Panc1 (cell line): ENCODE measurements at places on chromosomes 1 and 21.

DNA sequence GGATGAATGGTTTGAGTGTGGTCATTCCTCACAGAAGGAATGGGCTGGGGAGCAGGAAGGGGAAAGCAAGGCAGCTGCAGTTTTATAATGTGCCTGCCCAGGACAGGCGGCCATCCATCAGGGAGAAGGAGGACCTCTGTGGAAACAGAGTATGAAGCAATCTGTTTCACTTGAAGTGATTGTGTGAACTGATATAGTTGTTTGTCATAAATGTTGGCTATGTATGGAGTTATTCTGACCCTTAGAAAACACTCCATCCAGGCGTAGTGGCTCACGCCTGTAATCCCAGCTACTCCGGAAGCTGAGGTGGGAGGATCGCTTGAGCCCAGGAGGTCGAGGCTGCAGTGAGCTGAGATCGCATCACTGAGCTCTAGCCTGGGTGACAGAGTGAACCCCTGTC, 46.5 kb downstream of the NENF start:
- H3K4me3 ChIP-seq = no peak overlapping the region
- H3K4me1 ChIP-seq = 0 out of 2 replicates have a peak, but pooled peaks cover 3% of the 10 kb centered on the region
- no peaks in the 10 kb centered on the region for H3K27me3 ChIP-seq
- H3K27ac ChIP-seq = no peak overlapping the region
- DNase-seq = no peak
- H3K36me3 ChIP-seq = no peaks in the 10 kb centered on the region

- no peaks in the 10 kb centered on the region for H3K27me3 ChIP-seq
- no peak overlapping the region for H3K27ac ChIP-seq
- H3K36me3 ChIP-seq = peaks cover 8% of the 10 kb centered on the region; the same call in 1 of the 2 replicates
- no peak overlapping the region for H3K4me3 ChIP-seq
- DNase-seq = no peak
- no peaks in the 10 kb centered on the region for H3K4me1 ChIP-seq
These were observed 75.9 kb downstream of the PRDM2 start for GRCh38 chr1:13775916-13776315.

DNA sequence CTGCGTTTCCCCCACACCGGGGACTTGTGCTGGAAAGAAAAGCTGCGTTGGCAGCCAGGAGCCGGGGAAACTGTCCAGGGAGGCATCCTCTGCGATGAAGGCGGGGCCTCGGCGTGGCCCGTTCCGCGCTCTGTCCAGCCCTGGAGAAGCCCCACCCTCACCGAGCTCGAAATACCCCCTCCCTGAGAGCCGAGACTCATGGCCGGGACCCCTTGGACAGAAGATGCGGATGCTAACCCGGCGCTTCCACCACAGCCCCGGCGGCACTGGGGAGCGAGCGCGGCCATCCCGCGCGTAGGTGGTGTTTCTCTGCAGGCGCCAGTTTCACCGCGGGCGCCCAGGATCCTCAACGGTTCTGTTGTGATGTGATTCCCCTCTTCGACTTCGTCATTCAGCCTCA, 31.6 kb downstream of the PDE9A start:
- no peak overlapping the region for H3K27ac ChIP-seq
- no peaks in the 10 kb centered on the region for H3K27me3 ChIP-seq
- no peak for DNase-seq
- no peak overlapping the region for H3K4me3 ChIP-seq
- H3K36me3 ChIP-seq = no peaks in the 10 kb centered on the region

GRCh38 chr1:158976219-158976618, 33.5 kb upstream of the IFI16 start:
- DNase-seq = no peak
- no peak overlapping the region for H3K4me3 ChIP-seq
- H3K27ac ChIP-seq = no peak overlapping the region
- no peaks in the 10 kb centered on the region for H3K4me1 ChIP-seq

- DNase-seq = no peak
- H3K36me3 ChIP-seq = no peaks in the 10 kb centered on the region
- no peaks in the 10 kb centered on the region for H3K4me1 ChIP-seq
These were observed 43.2 kb upstream of the ACTL8 start for GRCh38 chr1:17711941-17712340.

- DNase-seq = no peak
- H3K4me3 ChIP-seq = no peak overlapping the region
- no peaks in the 10 kb centered on the region; the same call in 1 of the 2 replicates for H3K27me3 ChIP-seq
- H3K27ac ChIP-seq = no peak overlapping the region
- H3K4me1 ChIP-seq = no peaks in the 10 kb centered on the region
- no peaks in the 10 kb centered on the region for H3K36me3 ChIP-seq
These were observed 89.5 kb downstream of the CSMD2 start for GRCh38 chr1:34075576-34075975.

- H3K27me3 ChIP-seq = no peaks in the 10 kb centered on the region
- H3K4me3 ChIP-seq = no peak overlapping the region
- DNase-seq = no peak
- H3K27ac ChIP-seq = no peak overlapping the region
- H3K36me3 ChIP-seq = no peaks in the 10 kb centered on the region
- no peaks in the 10 kb centered on the region for H3K4me1 ChIP-seq
These were observed 36.1 kb upstream of the KHDRBS1 start for GRCh38 chr1:31977385-31978131.

DNA sequence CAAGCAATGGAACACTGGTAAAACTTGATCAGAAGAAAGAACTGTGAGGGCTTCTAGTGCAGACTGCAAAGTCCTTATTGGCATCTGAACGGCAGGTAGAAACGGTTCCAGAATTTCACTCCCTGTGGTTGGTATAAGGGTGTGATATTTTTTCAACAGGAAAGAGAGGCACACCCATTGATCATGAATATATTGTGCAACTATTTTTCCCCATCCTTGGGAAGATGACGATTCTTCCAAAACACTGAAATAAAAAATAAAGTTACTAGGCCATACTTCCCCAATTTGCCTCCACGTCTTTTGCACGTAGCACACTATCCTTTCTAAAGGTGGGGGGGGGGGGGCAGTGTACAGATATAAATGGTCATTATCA, 49.6 kb downstream of the TARBP1 start:
- H3K4me3 ChIP-seq = no peak overlapping the region
- H3K27ac ChIP-seq = no peak overlapping the region
- H3K36me3 ChIP-seq = peaks cover 42% of the 10 kb centered on the region
- DNase-seq = no peak

DNA sequence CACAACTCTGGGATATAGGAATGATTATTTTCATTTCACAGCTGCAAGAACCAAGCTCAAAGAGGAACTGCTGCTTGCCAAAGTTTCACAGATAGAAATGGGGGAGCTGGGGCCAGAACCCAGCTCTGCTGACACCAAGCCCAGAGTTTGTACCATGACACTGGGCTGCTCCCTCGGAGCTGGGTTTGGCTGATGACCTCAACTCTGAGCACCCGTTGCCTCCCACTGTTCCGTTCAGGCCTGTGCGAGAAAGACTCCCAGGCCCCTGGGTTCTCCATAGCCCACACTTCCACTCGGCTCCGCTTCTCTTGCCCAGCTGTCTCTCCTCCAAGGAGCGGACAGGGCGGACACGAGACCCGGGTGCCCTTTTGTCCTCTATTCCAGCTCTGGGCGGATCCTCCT, 55.2 kb downstream of the NGF start:
- no peak overlapping the region for H3K27ac ChIP-seq
- H3K36me3 ChIP-seq = no peaks in the 10 kb centered on the region
- H3K4me1 ChIP-seq = no peaks in the 10 kb centered on the region
- H3K4me3 ChIP-seq = no peak overlapping the region
- no peaks in the 10 kb centered on the region for H3K27me3 ChIP-seq
- no peak for DNase-seq

- no peaks in the 10 kb centered on the region; the same call in 1 of the 2 replicates for H3K27me3 ChIP-seq
- H3K4me3 ChIP-seq = no peak overlapping the region
- no peaks in the 10 kb centered on the region for H3K4me1 ChIP-seq
These were observed 259.6 kb upstream of the PLD5 start for GRCh38 chr1:242784084-242784483.

DNA sequence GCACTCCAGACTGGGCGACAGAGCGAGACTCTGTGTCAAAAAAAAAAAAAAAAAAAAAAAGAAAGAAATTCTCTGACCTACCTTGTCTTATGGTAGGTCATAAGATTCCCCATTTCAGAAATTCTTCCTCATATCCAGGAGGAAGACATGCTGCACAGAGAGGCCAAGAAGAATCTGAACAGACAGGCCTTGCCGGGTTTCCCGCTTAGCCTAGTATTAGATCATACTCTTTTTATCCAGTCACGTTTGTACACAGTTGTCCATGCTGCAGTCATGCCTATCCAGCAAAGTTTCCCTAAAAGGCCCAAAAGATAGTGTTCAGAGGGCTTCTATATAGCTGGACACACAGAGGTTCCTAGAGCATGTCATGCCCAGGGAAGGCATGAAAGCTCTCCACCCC, 93.6 kb upstream of the CHODL start:
- H3K27ac ChIP-seq = no peak overlapping the region
- DNase-seq = no peak
- no peaks in the 10 kb centered on the region for H3K27me3 ChIP-seq
- H3K36me3 ChIP-seq = no peaks in the 10 kb centered on the region
- no peaks in the 10 kb centered on the region for H3K4me1 ChIP-seq

- H3K27me3 ChIP-seq = no peaks in the 10 kb centered on the region
- H3K36me3 ChIP-seq = no peaks in the 10 kb centered on the region
- H3K27ac ChIP-seq = no peak overlapping the region
- H3K4me1 ChIP-seq = no peaks in the 10 kb centered on the region
- H3K4me3 ChIP-seq = no peak overlapping the region
These were observed 17.5 kb downstream of the B3GALT5 start for GRCh38 chr21:39630191-39630591.

GRCh38 chr1:221470000-221470698, 271.7 kb downstream of the DUSP10 start:
- no peak for DNase-seq
- H3K36me3 ChIP-seq = no peaks in the 10 kb centered on the region
- no peak overlapping the region for H3K4me3 ChIP-seq
- H3K27ac ChIP-seq = no peak overlapping the region
- H3K4me1 ChIP-seq = no peaks in the 10 kb centered on the region

DNA sequence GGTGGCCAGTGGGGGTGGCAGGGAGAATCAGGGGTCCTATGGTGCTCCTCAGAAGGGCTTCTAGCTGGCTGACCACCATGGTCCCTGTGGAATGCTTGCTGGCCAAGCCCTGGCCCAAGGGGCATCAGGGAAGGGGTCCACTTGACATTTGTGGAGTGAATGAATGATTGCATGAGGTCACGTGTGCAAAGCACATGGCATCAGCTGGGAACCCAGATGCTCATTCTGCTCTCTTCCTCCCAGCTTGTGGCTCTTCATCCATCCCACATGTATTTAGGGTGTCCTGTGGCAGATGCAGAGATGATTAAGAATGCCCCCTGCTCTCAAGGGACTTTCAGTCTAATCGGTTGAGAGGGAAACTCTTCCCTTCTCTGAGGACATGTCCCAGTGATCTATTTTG, 27.1 kb upstream of the PADI4 start:
- no peaks in the 10 kb centered on the region for H3K4me1 ChIP-seq
- H3K36me3 ChIP-seq = no peaks in the 10 kb centered on the region
- H3K4me3 ChIP-seq = no peak overlapping the region

DNA sequence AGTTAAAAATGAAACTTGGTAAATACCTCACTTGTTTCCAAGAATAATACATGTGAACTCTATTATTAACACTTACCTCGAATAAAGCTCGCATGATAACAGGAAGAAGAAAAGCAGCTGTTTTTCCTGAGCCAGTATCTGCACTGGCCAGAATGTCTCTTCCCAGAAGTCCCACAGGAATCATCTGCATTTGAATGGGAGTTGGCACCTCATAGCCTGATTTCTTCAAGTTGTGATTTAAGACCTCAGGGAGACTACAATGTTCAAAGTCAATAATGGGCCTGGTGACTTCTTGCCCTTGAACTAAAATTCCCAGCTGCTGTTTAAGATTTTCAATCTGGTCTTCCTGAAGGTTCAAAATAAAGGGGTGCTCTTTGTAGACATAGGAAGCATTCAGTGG, 3.8 kb downstream of the DDX59 start:
- H3K27me3 ChIP-seq = no peaks in the 10 kb centered on the region
- no peak overlapping the region for H3K4me3 ChIP-seq
- peaks cover 13% of the 10 kb centered on the region; the same call in 1 of the 2 replicates for H3K4me1 ChIP-seq
- H3K36me3 ChIP-seq = no peaks in the 10 kb centered on the region
- no peak for DNase-seq

DNA sequence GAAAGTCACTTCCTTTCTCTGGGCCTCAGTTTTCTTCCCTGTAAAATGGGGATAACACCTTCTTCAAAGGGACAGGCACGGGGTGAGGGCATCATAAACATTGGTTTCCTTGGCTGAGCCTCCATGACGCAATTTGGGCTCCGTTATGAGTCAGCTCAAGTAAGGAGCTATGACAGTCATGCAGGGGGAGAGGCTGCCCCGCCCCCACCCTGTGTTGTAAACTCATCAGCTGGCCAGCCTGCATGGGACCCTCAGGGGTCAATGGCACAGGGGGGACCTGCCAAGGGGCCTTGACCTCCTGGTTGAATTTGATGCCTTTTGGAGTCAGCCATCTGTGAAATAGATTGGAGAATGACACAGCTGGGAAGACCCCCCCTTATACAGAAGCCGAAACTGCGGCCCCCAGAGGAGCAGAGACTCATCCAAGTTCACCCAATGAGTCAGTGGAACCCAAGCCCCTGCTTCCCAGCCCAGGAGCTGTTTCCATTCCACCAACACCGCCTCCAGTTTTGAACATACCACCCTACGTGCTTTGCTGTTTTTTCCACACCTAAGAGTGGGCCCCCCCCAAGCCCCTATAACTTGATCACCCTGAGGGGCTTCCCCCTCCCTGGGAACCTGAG, 36.8 kb upstream of the RUNX3 start:
- DNase-seq = no peak
- no peaks in the 10 kb centered on the region for H3K27me3 ChIP-seq
- H3K27ac ChIP-seq = no peak overlapping the region
- H3K4me3 ChIP-seq = no peak overlapping the region

GRCh38 chr1:17825273-17826164, 70.4 kb downstream of the ACTL8 start:
- H3K27ac ChIP-seq = no peak overlapping the region
- H3K4me1 ChIP-seq = no peaks in the 10 kb centered on the region
- H3K27me3 ChIP-seq = peaks cover 3% of the 10 kb centered on the region
- H3K4me3 ChIP-seq = no peak overlapping the region
- no peak for DNase-seq

GRCh38 chr1:83716641-83717040, 282.3 kb downstream of the TTLL7 start:
- H3K4me1 ChIP-seq = no peaks in the 10 kb centered on the region
- H3K4me3 ChIP-seq = no peak overlapping the region
- H3K27ac ChIP-seq = no peak overlapping the region

- H3K27me3 ChIP-seq = 0 out of 2 replicates have a peak, but pooled peaks cover 2% of the 10 kb centered on the region
- peak; percentile 42 for DNase-seq
- no peak overlapping the region for H3K27ac ChIP-seq
- no peaks in the 10 kb centered on the region for H3K36me3 ChIP-seq
These were observed 169.9 kb downstream of the LRRC7 start for GRCh38 chr1:69737527-69738185.

DNA sequence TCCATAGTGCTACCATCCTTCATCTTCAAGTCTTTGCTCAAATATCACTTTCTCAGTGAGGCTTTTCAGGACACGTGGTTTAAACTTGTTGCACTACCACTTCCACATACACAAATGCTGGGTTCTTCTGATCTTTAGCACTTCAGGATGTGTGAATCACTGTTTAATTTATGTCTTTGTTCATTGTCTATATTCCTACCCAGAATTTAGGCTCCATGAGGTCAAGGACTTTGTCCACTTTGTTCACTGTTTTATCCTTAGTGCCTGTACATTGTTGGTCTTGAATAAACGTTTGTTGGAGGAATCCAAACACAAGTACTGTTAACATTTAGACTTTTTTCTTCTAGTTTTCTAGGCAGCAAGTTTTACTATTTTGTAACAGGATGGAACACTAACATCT, 42.6 kb upstream of the RALGPS2 start:
- no peak for DNase-seq
- no peak overlapping the region for H3K27ac ChIP-seq
- no peak overlapping the region for H3K4me3 ChIP-seq
- no peaks in the 10 kb centered on the region for H3K4me1 ChIP-seq
- no peaks in the 10 kb centered on the region for H3K36me3 ChIP-seq
- H3K27me3 ChIP-seq = no peaks in the 10 kb centered on the region
